Tibial artery (tissue), 4 donors: ENCODE measurements at places on chromosomes 11 and 22.

- DNase-seq, result no peak
Observed at GRCh38 chr11:119920666-119921387, 191.8 kb upstream of the NECTIN1 start.

DNA sequence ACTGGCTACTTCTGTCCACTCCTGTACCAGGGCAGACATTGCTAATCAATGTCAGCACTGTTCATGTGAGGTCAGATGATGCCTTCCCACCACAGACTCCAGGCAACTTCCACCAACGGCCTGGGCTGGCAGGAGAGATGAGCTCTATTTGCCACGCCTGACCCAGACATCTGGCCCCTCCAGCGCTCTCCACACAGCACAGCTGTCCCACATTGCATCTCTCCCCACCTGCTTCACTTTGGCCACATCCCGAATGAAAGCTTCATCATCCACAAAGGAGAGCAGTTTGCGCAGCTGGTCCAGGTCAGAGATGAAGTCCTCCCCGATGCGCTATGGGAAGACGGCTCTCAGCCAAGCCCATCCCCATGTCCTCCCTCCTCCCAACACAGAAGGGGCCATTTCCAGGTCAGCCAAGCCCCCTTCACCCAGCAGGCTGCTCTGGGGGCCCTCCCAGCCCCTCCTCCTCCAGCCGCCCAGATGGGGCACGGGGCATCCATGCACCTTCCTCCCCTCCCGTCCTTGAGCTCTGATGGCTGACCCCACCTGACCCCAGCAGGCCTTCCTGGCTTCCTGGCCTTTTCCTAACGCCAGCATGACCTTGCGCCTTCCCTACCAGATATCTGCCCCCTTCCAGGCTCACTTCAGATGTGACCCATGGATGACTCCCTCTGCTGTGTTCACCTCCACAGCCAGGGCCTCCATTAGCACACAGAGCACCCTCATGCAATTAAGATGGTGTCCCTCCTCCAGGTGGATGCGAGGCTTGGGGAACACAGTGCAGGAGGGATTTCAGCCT is 7.4 kb downstream of the PYGM start:
- DNase-seq, result peak; percentile 11

- no peak for DNase-seq
Observed at GRCh38 chr22:34687116-34687515, 378.8 kb upstream of the ISX start.

DNA sequence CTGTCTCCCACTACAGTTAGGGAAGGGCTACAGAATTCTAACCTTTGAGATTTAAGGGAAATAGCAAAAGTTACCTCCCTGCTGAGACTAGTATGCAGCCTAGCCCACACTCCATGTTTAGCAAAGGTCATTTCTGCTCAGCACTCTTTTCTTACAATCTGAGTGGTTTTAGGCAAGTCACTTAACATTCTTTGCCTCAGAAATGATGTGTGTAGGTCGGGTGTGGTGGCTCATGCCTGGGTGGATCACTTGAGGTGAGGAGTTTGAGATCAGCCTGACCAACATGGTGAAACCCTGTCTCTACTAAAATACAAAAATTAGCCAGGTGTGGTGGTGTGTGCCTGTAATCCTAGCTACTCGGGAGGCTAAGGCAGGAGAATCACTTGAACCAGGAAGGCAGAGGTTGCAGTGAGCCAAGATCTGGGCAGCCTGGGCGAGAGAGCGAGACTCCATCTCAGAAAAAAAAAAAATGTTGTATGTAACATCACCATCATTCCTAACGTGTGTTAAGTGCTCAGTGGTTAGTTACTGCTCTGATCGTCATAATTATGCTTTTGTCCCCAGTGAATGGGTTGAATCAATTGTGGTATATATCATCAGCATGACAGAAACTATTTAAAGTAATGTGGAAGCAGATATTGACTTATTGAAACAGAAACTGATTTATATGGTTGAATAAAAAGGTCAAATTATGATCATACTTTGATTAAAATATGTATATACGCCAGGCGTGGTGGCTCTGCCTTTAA is 55.0 kb downstream of the COPB1 start:
- DNase-seq, result no peak

DNA sequence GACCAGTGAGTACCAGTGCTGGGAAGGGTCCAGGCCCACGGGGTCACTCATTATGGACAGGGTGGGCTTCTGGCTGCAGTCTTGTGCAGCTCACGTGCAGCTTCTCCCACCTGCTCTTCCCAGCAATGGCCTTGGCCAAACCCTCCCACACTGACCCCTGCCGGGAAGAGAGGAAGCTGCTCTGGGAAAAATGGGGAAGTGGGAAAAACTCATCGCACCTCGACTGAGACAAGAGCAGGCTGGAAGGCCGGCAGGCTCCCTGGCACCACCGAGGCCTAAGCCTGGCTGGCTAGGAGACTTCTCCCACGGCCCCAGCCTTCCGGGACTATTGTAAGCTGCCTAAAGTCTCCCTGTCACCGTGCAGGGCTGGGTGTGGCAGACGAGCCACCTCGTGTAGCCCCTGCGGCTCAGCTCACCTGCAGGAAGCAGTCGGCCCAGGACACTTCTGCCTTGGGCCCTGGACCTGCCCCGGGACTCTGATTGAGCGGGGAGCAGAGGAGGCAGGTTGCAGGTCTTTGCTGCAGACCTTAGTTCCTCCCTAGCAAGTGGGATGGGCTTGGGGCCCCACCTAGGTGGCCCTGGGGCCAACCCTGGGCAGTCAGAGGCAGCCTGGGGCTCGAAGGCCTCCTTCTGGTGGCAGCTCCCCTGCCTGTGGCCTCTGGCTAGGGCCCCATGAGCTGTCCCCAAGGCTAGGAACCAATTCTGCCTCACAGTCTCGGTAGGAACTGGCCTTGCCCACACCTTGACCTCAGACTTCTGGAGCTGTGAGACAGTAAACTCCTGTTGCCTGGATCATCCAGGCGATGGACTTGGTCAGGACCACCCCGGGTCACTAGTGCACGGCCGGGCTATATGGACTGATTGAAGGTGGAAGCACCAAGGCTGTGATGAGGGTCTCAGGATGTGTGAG is 23.1 kb downstream of the MRGPRG start:
- DNase-seq, result peak; percentile 63

GRCh38 chr11:121329781-121330395 is 37.3 kb downstream of the SC5D start:
- no peak for DNase-seq

- peak; percentile 16 for DNase-seq
Observed at GRCh38 chr11:73225851-73226250, 7.8 kb downstream of the P2RY2 start.

GRCh38 chr11:62880231-62880802 is 379 bp upstream of the SLC3A2 start:
- no peak for DNase-seq

GRCh38 chr22:36329254-36330078 is 58.3 kb downstream of the MYH9 start:
- peak; percentile 66 for DNase-seq

DNA sequence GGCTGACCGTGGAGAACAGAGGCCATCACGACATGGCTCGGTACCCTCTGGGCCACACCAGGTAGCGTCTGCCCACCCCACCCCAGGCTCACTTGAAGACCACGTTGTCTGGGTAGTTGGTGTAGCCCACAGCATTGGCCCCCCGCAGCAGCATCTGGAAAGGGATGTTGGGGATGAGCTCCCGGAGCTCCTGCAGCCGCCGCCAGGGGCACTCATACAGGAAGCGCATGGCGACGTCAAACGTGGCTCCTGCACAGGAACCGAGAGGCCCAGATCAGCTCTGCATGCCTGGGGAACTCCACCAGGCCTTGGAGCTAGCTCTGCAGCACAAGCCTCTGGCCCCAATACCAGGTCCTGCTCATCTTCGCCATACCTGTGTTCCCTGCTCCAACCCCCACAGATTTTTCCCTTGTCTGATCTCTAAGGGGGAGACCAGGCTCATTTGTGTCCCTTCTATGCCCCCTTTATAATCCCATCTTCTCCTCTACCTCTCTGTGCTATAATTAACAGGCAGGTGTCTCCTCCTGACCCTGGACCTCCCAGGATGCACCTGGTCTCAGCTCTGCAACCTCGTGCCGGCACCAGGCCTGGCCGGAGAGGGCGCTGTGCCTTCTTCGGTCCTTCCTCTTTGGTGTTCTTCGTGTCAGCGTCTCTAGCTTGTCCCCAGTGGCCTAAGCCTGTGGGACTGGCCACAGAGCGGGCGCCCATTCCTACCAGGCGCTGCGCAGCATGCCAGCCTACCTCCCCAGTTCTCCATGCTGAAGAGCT is 5.0 kb upstream of the LRFN4 start:
- peak; percentile 51 for DNase-seq

DNA sequence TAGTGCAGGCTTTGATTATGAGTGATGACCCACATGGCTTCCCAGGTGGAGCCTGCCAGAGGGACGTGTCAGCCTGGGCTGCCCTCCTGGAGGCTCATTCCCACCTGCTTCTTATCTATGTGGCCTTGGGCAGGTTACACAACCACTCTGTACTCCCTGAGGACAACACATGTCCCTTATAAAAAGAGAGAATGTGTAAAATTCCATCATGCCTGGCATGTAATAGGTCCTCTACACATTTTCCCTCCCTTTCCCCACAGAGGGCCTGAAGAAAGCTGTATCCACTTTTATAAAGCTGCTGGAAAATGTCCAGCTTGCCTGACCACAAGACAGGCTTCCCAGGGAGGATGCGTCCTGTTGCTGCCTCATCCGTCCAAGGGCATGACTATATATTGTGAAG is 55.0 kb upstream of the VSTM5 start:
- no peak for DNase-seq

GRCh38 chr11:119889728-119890280 is 160.8 kb upstream of the NECTIN1 start:
- no peak for DNase-seq

GRCh38 chr11:877565-877964 is 33.0 kb downstream of the CHID1 start:
- no peak for DNase-seq

- no peak for DNase-seq
Observed at GRCh38 chr22:16955081-16955480, 52.9 kb downstream of the GAB4 start.

DNA sequence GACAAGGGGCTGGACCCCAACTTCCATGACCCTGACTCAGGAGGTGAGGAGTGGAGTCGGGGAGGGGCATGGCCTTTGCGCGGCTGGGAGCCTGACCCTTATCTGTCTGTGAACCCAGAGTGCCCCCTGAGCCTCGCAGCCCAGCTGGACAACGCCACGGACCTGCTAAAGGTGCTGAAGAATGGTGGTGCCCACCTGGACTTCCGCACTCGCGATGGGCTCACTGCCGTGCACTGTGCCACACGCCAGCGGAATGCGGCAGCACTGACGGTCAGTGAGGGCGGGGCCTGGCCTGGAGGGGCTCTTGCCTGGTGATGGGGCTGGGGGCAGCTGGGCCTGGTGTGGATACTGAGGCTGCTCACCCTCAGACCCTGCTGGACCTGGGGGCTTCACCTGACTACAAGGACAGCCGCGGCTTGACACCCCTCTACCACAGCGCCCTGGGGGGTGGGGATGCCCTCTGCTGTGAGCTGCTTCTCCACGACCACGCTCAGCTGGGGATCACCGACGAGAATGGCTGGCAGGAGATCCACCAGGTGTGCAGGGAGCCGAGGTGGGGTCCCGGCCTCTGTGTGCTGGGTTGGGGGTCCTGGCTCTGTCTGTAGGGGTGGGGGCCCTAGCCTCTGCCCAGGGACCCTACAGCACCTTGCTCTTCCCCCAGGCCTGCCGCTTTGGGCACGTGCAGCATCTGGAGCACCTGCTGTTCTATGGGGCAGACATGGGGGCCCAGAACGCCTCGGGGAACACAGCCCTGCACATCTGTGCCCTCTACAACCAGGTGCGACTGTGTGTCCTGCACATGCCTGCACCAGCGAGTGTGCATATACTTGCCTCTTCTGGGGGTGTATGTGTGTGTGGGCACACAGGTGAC is 6.3 kb downstream of the SHANK3 start:
- no peak for DNase-seq

DNA sequence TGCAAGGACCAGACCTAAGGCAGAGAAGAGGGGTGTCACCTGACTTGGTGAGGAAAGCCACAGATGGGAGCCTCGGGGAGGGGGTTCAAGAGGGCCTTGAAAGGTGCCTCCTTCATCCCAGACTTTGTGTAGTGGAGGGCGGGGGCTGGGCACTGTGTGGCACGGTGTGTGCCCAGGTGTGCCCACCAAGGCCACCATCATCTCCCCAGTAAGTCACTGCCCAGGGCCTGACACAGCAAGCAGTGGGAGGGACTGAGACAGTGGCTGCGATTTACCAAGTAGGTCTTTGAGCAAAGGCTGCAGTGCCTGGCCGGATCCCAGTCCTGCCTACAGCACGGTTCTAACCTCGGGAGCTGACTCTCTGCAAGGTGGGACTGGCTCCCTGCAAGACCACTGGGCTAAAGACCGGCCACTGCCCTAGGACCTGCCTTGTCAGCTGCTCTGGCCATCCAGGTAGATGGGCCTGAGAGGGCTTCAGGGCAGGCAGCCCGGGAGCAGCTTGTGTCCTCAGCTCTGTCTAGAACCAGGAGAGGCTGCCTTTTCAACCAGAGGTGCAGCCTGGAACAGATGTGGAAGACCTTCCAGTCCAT is 1.4 kb downstream of the OSM start:
- no peak for DNase-seq

- DNase-seq, result no peak
Observed at GRCh38 chr11:28090052-28090749, 17.8 kb downstream of the KIF18A start.

DNA sequence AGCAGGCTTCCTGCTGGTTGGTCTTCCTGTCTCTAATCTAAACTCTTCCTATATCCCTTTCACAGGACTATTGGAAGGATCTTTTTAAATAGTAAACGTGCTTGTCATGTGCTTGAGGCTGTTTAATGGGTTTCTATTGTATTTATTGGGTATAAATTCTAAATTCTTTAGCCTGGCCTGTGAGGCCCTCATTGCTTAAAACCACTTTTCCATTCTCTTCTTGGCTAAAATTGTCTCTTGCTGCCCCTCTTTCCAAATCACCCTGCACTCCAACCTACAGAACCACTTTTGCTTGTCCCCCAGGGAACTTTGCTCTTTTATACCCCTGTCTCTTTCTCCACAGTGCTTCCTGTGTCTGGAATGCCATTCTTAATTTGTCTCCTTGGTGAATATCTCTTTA is 46.4 kb upstream of the MUC15 start:
- no peak for DNase-seq

- DNase-seq, result peak; percentile 87
Observed at GRCh38 chr22:44363013-44363979, 50.5 kb upstream of the SHISAL1 start.

DNA sequence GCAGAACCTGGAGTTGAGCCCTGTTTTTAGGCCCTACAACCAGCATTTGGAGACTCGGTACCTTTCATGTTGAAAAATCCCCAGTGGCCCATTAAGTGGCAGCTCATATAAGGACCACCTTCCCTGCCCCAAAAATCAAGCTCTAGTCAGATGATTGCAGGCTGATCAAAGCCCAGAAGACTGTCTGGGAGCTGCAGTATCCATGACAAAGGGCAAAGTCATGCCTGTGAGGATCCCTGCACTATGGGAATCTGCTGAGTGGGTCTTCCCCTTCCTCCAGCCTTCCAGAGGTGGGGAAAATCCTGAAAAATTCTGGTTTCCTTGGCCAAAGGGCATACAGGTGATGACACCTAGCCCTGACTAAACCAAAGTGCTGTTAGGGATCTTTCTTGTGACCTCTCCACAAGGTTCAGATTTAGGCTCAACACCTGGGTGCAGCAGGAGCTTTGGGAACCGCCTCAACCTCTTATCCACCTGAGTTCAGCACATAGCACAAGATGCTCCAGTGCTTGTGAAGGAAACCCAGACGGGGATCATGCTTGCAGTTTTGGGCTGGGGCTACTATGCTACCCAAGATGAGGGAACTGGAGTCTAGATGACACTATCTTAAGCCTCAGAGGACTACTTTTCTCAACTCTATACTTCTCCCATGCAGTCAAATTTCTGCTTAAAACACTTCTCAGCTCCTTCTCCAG is 1.2 kb upstream of the TRIM3 start:
- DNase-seq, result no peak
